ENCODE measurements at places on chromosomes 7 and 10.

DNA sequence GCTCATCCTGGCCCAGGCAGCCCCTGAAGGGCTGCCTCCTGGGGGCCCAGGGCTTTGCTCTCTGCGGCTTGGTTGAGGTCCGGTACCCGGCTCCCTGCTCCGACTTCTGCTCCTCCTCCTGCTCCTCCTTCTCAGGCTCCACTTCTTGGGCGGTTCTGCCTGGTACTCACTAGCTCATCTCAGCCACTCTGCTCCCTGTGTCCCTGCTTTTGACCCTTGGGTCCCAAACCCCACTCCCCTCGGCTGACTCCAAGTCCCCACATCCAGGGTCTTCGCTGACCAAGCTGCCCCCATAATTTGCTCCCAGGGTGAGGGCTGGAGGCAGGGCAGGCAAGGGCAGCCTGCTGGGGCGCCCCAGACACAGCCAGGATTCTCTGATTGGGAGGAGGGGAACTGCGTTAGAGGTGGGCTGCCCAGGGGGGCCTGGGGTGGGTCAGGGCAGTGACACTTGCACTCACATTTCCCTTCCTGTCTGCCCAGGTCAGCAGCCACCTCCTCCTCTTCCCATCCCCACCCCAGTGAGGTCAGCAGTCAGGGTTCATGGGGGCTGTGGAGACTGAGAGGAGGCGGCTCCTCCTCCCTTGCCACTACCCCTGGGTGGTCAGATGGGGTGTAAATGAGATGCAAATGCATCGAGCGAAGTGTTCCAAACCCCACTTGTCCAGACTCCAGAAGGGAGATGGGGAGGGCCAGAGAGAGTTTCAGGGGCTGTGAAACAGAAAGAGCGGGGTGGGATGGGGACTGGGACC is 2.2 kb downstream of the SMARCD3 start:
- DNase-seq: no peak

GRCh38 chr7:34939175-34939574 is 98.1 kb downstream of the DPY19L1 start:
- DNase-seq: no peak

DNA sequence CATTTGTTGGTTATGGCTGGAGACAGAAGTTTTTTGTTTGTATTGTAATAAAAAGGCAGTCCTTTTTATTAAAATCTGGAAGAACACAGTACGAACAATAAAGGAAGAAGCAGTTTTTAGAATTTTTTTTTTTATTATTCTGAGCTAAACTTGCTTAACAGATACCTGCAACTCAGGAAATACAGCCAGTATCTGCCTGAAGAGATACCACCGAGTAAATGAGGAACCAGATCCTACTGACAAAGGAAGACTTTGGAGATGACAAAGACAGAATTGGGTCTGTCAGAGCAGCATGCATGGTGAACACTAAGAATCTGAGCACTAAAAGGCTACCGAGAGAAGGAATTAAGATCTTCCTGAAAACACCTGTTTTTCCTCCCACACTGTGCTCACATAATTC is 1335.9 kb upstream of the SORCS1 start:
- DNase-seq: no peak

DNA sequence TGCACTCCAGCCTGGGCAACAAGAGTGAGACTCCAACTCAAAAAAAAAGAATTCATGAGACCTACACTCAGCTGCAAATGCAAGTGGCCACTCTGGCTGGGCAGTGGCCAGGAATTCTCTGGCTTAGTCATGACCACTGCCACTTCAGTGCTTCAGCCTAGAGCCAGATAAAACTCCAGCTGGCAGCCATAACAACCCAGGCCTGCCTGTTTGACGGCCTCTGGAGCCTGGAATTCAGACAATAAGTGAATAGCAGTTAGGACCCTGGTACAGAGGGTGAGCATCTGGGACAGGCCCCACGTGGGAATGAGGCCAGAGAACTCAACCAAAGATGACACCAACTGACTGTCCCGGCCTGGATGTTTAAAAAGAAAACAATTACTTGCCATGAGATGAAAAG is 18.9 kb downstream of the RCC1L start:
- no peak for DNase-seq

DNA sequence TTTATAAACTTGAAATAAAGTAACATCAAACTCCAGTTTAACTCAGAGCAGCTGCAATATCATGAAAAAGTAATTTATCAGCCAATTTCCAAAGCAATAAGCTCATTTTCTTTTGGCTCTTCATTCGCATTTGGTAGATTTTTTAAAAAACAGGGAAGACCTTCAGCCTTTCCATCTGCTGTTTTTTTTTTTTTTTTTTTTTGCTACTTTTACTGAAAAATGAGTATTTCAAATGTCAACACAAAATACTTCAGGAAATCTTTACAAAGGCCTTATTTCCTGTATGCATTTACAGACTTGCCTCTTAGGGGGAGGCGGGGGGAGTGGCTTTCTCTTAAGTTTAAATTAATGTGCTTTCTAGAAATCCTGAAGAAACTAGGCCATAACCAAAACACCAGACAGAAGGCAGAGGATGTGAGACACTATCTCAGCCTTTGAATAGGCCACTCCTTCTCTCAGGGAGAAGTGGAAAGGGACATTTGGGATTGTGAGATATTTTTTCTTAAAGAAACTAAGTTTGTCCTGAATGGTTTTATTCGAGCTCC is 91.8 kb downstream of the COL28A1 start:
- DNase-seq: no peak

DNA sequence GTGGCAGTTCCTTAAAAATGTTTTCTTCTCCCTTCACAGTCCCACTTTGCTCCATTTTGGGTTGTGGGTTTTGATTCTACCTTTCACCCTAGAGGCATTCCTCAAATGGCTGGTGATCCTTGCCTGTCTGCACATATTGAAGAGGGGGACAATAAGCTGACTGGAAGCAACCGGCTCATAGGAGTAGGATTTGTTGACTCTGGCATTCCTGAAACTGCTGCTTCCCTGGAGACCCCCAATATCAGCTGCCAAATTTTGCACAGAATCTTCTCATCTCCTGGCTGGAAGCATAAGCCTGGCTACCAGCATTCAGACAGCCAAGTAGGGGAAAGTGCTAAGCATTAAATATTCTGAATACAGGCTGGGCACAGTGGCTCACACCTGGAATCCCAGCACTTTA is 53.7 kb downstream of the KIF5B start:
- no peak for DNase-seq

- DNase-seq: no peak
These were observed 71.2 kb downstream of the BMPR1A start for GRCh38 chr10:86827639-86828038.

DNA sequence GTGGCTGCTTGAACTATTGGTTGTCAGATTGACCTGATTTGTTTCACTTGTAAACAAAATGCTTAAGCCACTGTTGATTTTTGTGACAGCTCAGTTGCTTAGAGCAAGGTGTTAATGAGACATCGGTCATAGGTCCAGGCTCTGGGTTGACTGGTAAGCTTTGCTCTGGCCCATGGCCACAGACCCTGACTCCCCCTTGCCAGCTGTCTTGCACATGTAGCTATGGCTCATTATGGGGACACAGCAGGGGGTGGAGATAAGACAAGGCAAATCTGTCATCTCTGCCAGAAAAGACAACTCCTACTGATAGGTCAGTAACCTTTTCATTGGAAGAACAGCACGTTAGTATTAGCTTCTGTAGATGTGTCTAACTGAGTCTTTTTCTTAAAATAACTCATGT is 95.3 kb downstream of the KAT6B start:
- DNase-seq: no peak

All from stimulated activated CD4-positive, alpha-beta T cell treated with anti-CD3 and anti-CD28 coated beads, Interleukin-12 subunit alpha, Interleukin-12 subunit beta, amount 100 ng/mL, for 24 hours (primary cell).